ENCODE measurements at places on chromosomes 3 and 15.
A peak's percentile ranks its signal among the peaks of the same experiment; 100 is the strongest.

DNA sequence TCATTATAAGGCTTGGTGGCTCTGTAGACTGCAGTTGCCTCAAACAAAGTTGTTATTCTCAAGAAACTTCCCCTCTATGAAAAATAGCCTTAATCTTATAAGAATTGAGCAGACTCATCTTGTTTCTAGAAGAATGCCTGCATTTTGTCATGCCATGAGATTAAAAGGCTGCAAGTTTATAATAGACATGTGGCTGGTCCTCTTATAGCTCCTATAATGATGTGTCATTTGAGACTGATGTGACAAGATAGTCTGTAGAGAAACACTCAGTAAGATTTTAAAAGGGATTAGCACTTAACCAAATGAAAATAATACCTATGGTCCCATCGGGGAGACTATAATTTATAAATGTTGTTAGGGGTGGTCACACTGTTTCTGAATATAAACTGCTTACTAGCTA is 312.5 kb downstream of the OXSM start:
- no peak for DNase-seq

GRCh38 chr3:134772011-134772410 is 23.0 kb upstream of the EPHB1 start:
- DNase-seq: no peak

- DNase-seq: no peak
Measured at GRCh38 chr15:48798319-48798718, 12.6 kb downstream of the CEP152 start.

GRCh38 chr3:129105862-129106261 is 15.7 kb downstream of the RAB43 start:
- DNase-seq: peak; percentile 63
